ENCODE measurements at places on chromosomes 4 and X.

- DNase-seq = no peak
These were observed 189.6 kb downstream of the PACRGL start for GRCh38 chr4:20889901-20890300.

DNA sequence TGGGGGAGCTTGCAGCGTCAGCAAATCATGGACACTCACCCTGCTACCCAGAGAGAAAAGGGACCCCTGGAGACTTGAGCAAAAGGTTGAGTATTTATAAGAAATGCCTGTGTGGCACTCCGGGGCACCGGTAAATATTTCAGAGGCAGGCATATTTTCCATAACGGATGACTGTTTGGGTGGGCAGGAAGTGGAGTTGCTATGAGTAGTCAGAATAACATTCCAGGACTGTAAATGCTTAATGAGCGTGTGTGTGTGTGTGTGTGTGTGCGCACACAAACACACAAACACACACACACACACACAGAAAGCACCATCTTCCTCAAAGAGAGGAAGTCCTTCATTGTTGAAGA, 74.6 kb downstream of the MXRA5 start:
- no peak for DNase-seq

- no peak for DNase-seq
These were observed 597.5 kb upstream of the PCDH7 start for GRCh38 chr4:30122711-30123110.

- DNase-seq = no peak
These were observed 193.0 kb downstream of the PDGFC start for GRCh38 chr4:156778606-156779005.

GRCh38 chr4:6271701-6272465, 2.2 kb downstream of the WFS1 start:
- DNase-seq = no peak

DNA sequence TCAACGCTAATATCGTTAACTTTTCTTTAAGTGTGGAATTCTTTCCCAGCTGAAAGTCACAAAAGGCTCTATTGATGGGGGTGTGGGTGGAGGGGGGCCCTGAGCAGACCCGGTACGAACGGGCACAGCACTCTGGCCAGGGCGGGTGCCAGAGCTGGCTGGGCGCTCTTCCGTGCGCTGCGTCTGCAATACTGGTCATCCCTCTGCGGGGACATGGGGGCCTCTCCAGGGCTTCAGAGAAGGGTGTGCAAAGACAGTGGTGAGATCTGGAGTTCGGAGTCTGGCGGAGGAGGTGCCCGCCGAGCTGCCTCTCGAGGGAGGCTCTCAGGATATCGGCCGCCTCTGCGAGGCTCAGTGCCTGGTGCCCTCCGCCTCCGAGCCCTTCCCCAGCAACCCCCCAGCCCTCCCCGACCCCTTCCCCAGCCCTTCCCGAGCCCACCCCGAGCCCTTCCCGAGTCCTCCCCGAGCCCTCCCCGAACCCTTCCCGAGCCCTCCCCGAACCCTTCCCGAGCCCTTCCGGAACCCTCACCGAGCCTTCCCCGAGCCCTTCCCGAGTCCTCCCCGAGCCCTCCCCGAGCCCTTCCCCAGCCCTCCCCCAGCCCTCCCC, 34.3 kb downstream of the FGFRL1 start:
- no peak for DNase-seq

GRCh38 chr4:20431543-20431951, 179.8 kb downstream of the SLIT2 start:
- DNase-seq = no peak
